ENCODE measurements at places on chromosomes 7 and 10.
A peak's percentile ranks its signal among the peaks of the same experiment; 100 is the strongest.

- DNase-seq = no peak
Observed at GRCh38 chr7:70710011-70710480, 421.9 kb upstream of the GALNT17 start.

DNA sequence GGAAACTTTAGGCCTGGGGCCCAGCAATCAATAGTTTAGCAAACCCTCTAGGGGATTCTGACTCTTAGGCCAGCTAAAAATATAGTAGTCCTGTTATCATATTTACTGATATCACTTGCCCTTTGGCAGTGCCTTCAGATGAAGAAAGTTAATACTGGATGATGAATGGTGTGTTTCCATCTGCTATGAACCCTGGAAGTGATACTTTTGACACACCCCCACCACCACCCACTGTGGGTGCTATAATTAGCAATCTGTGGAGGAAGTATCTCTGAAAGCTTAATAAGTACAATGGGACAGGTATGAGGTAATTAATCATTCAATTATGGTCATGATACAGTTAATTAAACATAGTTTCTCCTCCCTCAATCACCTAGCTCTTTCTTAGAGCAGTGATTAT lies 90.4 kb upstream of the LRRTM3 start:
- DNase-seq = no peak

GRCh38 chr10:71072823-71073210 lies 139.6 kb upstream of the UNC5B start:
- DNase-seq = no peak

DNA sequence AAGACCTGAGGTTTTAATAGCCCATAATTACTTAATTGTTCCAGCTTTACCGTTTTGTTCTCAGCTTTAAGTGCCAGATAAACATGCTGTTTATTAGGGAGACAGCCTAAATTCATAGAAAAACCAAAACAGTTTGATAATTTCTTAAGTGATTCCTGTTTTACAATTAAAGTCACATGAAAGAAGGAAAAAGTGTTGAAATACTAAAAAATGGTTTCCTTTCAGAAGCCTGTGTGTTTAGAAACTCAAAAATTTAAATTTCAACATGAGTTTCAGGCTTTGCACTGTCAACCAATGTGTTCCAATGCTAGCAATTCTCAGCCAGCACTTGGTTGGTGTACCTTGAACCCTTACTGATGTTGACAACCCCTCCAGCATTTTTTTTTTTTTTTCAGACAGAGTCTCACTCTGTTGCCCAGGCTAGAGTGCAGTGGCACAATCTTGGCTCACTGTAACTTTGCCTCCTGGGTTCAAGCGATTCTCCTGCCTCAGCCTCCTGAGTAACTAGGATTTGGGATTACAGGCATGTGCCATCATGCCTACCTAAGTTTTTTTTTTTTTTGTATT lies 135.3 kb downstream of the ICA1 start:
- DNase-seq = no peak

- no peak for DNase-seq
Observed at GRCh38 chr7:28309704-28310459, 102.4 kb upstream of the CREB5 start.

GRCh38 chr7:154627646-154628290 lies 375.2 kb downstream of the PAXIP1 start:
- no peak for DNase-seq

- DNase-seq = peak; percentile 70
Observed at GRCh38 chr10:24449321-24449740, 240.4 kb downstream of the KIAA1217 start.

DNA sequence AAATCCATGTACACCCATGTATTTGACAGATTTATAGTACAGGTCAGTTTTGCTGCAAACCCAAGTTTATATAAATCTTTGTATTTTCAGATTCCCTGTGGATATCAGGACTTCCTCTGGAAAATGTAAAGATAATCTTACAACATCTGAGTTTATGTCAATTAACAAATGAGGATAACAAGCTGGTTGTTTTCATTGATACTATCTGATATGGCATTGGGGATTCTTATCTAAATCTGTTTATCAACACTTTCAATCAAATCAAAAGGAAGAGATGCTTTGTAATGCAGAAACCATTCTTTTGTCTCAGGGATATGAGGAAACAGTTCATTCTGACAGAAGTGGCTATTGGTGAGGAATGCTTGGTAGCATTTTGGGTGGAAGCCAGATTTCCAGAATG lies 64.9 kb upstream of the FAM204A start:
- DNase-seq = no peak

DNA sequence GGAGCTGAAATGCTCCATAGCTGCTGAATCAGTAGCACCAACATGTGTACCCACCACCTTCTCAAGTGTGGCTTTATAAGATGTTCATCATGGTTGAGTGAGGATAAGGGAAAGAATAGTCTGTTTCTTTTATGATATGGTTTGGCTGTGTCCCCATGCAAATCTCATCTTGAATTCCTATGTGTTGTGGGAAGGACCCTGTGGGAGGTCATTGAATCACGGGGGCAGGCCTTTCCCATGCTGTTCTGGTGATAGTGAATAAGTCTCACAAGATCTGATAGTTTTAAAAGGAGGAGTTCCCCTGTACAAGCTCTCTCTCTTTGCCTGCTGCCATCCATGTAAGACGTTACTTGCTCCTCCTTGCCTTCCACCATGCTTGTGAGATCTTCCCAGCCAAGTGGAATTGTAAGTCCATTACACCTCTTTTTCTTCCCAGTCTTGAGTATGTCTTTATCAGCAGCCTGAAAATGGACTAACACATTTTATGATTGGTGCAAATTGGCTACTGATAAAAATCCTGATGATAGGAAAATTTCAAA lies 799.9 kb downstream of the TNS3 start:
- DNase-seq = no peak

DNA sequence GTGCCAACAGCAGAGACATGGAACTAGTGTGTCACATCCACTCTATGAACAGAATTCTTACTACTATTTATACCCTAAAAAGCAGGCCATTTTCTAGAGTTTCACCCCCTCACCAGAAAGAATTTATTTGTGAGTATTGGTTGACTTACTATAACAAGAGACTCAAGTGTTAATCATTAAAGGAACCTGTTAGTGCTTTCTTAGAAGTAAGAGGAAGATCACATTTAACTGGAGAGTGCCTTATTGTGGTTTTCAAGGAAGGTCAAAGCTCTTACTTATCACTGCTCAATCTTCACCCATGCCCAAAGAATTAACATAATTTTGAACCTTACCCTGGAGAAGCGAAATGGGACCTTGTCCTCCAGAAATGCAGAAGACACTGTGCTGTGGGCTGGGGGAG lies 169.3 kb upstream of the PRSS1 start:
- no peak for DNase-seq

Data from T-helper 1 cell (primary cell).